ENCODE measurements at places on chromosomes 2 and 18.

DNA sequence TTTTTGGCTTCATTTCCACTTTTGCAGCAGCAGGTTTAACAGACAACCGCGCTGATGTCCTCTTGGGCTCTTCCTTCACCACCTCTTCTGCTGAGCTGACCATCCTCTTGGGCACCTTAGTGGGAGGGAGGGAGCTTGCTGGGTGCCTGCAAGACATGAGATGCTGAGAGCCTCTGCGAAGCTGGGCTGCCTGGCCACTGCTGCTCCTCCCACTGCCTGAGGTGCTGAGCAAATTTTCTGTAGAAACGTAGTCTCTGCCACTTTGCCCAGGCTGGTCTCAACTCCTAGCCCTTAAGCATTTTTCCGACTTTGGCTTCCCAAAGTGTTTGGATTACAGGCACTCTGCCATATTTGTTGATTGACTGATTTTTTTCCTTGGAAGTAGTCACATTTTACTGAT, 422.2 kb upstream of the MC4R start:
- no peak for DNase-seq

GRCh38 chr2:143146366-143146765, 17.1 kb downstream of the ARHGAP15 start:
- DNase-seq, result no peak

DNA sequence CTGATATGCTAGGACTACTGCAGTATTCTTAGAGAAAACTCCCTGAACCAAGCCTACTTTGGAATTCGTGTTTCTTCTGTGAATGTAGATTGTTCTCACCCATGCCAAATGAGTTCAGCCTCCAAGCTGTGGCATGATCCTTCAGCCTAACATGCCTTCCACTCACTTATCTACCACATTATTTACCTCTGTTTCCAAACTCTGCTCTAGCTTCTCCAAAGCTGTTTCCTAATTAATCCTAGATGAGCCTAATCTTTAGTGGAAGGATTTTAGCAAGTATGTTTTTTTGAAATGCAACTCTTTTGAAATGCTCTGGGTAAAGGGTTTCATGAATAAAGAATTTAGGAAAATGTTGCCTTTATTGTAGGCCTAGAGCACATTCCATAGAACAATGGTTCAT, 152.9 kb upstream of the MMADHC start:
- DNase-seq, result no peak

GRCh38 chr2:15863494-15864175, 76.7 kb upstream of the MYCN start:
- DNase-seq, result no peak

All from kidney glomerular epithelial cell (primary cell).